ENCODE measurements at places on chromosomes 3 and 15.

DNA sequence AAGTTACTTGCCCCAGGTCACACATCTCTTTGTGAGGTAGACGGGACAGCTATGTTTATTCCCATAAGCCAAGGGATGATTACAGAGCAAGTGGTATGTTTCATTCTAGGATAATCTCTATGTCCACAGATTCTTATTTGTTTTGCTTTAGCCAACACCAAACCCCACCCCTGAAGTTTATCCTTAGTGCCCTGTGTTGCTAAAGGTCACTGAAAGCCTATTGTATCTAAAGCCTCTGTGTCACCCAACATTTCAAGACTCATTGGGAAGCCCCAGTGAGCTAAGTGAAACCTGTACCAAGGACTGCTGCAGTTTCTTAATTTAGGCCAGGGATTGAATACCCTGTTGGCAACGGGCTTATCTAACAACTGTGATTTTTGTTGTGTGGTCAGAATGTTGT lies 135.6 kb downstream of the ADAMTS9 start:
- no peak for DNase-seq

- DNase-seq: no peak
Measured at GRCh38 chr3:99023590-99024192, 122.2 kb upstream of the DCBLD2 start.

DNA sequence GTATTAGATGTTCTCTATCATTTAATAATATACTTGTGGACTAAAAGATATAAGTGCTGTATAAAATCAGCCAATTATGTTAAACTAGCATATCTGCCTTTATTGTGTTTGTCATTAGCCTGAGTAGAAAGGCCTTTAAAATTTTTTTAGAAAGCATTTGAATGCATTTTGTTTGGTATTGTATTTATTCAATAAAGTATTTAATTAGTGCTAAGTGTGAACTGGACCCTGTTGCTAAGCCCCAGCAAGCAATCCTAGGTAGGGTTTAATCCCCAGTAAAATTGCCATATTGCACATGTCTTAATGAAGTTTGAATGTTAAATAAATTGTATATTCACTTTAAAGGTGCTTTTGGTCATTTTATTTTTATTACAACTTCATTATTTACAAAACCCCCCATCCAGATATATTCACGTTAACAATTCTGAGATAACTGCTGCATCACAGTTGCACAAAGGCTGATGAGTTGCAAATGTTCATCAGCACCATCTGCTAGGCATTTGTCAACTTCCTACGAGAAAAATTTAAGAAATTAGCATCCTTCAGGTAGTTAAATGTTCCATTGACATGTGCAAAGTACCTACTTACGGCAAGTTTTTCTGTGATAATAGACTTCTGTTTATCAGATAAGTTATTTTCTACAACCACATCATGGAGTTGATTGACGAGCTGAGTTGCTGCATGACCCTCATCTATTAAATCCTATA lies 6.3 kb downstream of the EIF4A2 start:
- no peak for DNase-seq

DNA sequence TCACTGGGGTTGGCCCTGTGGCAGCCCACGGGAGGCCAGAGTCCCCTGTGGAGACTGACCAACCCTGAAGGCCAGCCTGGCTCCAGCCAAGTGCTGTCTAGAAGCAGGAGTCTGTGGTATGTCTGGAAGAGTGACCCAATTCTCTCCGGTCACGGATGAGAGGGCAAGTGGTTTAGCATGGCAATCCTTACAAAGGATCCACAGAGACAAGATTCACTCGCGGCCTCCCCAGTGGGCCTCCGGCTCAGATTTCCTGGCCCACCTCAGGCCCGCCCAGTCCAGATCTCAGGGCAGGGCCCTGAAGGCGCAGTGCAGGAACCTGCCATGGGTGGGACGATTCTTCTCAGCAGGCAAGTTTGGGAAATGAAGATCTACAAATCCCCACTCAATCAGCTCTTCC lies 5.0 kb upstream of the BCL2L10 start:
- no peak for DNase-seq

DNA sequence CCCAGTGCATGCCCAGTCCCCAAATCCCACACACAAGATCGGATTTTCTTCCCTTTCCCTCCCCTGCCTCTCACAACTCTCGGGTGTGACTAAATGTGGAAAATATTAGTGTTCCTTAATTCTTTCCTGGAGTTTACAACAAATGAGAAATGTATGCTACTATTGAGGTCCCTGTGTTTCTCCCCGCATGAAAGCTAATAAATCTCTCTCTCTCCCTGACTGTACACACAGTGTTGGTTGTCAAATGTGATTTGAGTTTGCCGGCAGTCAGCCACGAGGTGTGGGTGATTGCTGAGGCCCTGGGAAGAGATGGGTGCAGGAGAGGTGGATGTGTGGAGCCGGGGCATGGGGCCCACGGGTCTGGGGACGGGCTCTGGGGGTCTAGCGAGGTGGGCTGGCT lies 161.4 kb upstream of the IQSEC1 start:
- DNase-seq: no peak

DNA sequence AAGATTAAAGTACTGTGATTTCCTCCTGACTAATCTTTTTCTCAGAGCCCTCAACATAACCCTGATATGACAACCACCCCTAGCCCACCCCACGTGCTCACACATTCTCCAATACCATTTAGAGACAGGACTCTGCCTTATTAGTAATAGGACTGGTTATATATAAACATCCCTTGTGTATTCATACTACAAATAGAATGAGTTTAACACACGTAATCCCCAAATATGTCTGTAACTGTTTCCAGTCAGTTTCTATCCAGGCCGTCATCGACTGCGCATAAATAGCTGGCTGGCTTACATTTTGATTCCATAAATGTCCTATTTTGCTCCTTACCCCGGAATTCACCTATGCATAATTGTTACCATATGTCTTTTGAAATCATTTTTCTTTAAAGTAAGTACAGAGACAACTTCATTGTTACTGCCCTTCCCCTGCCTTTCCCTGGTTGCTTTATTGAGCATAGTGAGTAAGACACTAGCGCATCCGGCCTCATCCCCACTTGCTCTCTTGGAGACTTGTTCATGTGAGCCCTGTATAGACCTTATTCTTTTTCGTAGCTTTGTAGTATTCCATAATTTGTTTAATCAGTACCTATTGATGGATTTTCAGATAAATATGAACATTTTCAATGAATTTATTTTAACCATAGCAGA lies 3.5 kb upstream of the P2RY14 start:
- DNase-seq: no peak

DNA sequence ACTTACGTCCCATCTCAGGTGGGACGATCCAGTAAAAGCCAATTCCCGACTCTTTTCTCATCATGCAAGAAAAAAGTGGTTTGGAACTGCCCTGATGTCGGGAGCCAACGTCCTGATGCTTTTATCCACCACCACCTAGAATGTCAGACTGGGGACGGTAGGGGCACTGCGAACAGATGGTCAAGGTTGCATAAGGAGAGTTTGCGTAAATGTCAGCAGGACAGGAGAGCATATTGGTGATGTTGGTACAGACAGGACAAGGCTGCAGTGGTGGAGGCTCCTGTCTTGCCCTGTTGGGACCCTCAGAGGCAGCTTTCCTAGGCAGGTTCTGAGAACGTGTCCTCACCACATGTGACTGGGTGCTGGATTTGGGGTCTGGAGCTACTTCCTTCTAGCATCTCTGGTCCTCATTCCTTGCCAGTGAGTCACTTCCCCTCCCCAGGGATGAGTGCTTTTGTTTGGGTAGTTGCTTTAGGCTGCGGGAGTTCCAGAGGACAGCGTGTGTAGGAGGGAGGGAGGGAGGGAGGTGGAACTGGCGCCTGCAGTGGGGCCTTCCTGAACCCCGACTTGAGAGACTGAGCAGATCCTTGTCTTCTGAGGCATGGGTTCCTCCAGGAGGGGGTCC lies 21.0 kb downstream of the THSD4 start:
- no peak for DNase-seq

DNA sequence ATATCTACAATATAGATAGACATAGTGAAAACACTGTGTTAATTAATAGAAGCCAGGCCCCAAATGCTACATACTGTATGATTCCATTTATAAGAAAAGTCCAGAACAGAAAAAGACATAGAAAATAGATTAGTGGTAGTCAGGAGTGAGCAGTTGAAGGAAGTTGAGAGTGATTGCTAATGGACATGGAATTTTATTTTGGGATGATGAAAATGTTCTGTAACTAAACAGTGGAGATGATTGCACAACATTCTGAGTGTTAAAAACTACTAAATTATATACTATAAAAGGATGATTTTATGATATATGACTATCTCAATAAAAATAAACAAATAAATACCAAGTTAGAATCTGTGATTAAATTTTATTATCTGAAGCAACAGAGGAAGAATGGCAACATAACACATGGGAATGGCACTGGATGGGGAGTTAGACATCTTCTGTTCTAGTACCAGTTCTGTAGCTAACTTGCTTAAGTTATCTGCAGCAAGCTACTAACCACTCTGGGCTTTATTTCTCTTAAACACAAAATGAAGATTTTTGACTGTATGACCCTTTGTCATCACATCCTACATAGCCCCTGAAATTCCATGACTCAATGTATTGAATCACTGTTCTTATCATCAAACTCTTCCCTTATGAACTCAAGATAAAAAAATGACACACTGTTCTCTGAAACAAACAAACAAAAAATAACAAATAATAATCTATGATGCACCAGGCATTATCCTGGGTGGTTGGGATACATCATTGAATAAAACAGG lies 612.7 kb downstream of the TBL1XR1 start:
- no peak for DNase-seq

- DNase-seq: no peak
Measured at GRCh38 chr3:114669614-114670013, 375.8 kb downstream of the TIGIT start.

DNA sequence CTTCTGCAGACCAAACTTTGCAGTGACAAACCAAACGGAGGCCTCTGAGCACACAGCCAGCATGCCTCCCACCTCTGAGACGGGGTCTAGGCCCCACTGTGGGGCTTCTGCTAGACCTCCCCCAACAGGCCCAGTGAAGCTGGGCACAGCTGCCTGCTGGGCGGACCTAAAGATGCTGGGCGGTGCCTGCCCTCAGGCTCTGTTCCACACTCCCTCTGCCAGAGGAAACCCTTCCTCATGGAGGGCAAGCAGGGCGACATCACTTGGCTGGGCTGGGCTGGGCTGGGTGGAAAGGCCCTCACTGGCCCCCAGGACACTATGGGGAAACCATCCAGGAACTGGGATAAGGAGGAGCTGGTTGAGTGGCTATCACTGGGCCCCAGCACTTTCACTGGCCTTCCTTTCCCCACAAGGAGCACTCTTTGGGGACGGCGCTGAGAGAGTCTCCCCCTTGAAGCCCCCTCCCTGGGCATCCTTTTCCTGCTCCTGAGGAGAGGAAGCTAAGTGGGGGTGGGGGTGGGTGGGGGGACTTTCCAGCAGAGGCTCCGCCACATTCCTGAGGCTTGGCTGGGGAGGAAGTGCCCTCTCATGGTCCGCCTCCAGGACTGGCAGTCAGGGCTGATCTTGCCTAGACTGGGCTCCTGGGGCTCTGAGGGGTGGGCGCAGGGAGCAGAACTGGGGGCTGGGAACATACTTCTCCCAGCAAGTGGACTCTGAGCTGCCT lies 98.1 kb upstream of the HACD2 start:
- no peak for DNase-seq

- no peak for DNase-seq
Measured at GRCh38 chr3:142501004-142501926, 53.4 kb upstream of the XRN1 start.

DNA sequence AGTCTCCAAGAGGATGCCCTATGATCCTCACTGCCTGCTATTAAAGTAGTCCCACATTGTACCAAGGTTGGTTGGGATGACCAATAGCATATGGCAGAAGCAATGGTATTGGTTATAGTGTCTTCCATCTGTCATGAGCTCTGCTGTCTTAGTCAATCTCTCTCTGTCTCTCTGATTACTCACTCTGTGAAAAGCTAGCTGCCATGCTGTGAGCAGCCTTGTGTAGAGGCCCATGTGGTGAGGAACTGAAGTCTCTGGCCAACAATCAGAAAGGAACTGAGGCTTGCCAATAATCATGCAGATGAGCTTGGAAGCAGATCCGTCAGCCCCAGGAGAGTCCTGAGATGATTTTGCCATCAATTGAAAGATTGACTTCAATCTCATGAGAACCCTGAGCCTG lies 60.3 kb upstream of the CFAP161 start:
- DNase-seq: no peak

DNA sequence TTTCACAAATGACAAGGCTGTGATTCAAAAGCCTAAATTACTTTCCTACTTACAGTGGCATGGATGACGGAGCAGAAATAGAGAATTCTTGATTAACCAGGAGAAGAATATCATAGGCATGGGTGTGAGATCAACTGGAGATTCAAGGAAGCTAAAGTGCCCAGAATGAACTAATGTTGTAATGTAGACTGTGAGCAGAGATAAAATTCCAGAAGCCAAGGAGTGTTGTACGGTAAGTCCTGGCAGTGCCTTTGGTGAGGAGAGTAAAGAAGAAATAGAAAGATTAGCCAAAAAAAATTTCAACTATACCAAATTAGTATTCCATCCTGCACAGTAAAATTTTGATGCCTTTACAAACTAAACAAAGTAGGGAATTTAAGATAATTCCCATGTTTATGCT lies 75.9 kb downstream of the ZBTB20 start:
- DNase-seq: no peak

- no peak for DNase-seq
Measured at GRCh38 chr3:106635271-106635670, 742.0 kb upstream of the CCDC54 start.

DNA sequence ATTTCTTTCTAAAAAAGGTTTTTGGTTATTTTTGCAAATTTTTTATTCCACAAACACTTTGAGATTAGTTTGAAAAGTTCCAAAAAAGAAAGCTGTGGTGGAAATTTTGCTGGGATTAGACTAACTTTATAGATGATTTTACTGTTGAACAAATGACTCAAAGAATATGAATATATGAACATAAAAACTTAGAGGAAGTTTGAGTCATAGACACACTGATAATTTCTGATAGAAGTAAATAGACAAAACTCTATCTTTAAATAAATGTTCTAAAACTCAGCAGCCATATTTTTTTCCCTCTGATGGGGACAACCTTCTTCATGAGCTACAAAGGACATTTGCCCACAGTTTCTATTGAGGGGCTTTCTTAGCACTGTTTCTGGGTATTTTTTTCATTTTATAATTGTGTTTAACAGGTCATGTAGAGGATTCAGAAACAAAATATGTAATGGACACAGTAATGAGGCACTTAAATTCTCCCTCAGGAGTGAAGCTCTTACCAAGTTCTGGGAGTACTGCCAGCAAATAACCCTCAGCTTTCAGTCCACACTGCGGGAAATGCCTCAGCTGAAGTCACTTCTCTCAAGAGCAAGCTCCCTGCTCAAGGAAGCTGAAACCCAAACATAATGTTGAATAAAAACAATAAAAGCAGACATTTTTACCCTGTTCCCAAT lies 157.6 kb downstream of the NFKBIZ start:
- DNase-seq: no peak

GRCh38 chr15:72690938-72691337 lies 4.9 kb downstream of the BBS4 start:
- DNase-seq: no peak

All from stimulated activated CD8-positive, alpha-beta memory T cell treated with anti-CD3 and anti-CD28 coated beads, Interleukin-4, amount 100 ng/mL, for 1 hour (primary cell).